ENCODE measurements at places on chromosomes 13 and 19.
A peak's percentile ranks its signal among the peaks of the same experiment; 100 is the strongest.

DNA sequence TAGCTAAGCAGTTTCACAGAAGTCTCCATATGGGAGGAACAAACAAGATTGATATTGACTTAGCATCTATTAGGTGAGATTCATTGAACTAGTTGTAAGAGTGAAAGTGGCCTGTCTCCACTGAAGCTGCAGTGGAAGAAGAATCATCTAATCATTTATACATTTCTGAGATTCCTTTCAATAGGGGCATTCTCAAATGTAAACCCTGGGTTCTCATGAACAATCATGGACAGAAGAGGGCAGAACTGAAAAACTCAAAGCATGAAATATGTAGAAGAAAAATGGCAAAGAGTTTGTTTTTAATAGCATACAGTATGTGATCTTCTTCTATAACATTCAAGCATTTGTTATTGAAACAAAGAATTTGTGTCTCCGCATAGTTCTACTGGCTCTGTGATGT is 17.6 kb upstream of the POSTN start:
- DNase-seq, result no peak

DNA sequence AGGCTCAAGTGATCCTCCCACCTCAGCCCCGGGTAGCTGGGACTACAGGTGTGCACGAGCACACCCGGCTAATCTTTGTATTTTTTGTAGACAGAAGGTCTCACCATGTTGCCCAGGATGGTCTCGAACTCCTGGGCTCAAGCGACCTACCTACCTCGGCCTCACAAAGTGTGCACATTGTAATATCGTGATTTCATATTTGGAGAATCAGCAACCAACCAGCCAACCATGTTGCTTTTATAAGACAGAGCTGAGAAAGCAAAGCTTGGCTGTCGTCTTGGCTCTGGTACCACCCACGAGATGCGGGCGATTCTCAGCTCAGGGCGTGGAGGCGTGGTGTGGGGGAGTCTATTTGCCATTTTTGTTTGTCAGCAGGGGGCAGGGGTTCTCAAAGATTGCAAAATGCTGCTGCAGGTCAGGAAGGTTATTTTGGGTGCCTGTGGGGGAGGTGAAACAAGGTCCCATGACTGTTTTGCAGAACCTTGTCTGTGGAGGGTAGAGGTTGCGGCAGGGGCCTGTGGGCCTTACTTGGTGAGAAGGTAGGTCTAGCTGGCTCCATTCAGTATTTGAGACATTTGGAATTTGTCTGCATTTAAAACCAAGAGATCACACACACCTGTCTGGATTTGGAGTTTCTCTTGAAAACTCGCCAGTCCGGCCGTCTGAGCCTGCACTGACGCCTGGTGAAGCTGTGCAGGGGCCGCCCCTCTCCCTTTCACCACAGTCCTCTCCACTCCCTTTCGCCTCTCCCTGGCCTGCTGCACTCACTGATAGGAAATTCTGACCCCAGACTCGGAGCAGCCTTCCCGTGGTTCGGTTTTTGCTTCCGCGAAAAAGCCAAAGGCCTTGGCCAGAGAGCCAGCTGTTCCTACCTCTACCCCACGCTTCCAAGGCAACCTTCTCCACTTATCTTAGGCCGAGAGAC is 15.4 kb downstream of the TNFAIP8L1 start:
- no peak for DNase-seq

DNA sequence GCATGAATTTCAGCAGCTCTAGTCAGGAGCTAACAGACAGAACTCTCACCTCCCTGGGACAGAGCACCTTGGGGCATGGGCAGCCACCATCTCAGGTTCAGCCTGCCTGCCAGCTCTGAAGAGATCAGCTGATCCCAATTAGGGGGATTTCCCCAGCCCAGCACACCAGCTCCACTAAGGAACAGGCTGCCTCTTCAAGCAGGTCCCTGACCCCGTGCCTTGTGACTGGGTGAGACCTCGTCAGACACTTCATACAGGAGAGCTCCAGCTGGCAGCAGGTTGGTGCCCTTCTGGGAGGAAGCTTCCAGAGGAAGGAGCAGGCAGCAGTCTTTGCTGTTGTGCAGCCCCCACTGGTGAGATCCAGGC is 84.5 kb upstream of the UFM1 start:
- no peak for DNase-seq

GRCh38 chr13:113665597-113666328 is 1.3 kb upstream of the GRK1 start:
- DNase-seq, result no peak

DNA sequence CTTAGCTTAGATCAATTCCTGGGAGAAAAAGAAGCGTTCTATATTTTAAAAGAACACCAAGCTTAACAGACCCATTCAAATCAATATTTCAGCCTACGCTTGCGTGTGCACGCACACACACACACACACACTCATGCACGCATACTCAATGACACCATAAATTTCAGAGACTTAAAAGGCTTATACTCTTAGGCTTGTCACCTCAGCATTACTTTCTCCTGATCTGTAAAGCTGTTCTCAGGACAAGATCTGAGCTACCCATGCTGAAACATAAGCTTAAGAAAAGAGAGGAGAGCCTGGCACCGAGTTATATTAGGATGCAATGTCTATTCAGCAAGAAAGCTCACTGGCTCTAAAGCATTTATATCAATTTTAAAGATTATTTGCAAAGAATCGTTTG is 368.5 kb downstream of the FGF14 start:
- no peak for DNase-seq

GRCh38 chr19:2037651-2038255 is 13.3 kb downstream of the MKNK2 start:
- DNase-seq, result no peak

DNA sequence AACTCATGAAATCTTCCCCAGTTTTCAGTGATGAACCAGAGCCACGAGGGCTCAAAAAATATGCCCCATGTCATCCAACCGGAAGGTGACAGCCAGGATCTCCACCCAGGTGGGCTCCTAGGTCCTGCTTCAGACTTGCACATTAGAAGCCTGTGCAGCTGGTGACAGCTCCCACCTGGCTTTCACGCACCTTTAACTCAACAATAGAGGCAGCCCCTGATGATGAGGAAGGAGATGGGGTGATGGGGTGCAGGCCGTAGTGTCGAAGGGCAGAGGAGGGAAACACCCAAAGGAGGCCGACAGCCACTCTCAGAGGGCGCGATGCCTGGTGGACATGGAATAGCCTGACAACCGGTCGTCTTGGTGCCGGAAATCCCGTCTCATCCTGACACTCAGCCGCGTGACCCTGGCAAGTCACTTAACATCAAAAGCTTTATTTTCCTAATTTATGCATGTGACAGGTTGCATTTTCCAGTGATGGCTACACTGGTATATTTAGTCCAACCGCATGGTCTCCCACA is 118.0 kb downstream of the SOX1 start:
- DNase-seq, result no peak

DNA sequence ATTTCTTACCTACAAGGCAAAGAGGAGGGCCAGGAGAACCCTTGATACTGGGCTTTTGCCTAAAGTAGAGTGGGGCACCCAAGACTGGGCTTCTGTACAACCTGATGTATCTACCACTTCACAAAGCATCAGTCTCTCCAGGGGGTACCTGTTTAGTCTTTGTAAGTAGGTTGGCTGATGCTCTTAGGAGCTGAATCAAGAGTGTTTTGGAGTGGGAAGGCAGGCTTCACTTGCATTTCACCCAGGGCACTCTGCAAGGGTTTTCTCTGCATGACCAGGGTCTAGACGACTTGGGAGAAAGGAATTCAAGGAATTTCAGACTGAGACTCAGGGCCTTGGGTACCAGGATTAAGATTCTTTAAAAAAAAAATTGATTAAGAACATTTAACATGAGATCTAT is 361.5 kb downstream of the RFC3 start:
- peak; percentile 10 for DNase-seq

GRCh38 chr19:18859676-18860301 is 28.0 kb downstream of the UPF1 start:
- no peak for DNase-seq

DNA sequence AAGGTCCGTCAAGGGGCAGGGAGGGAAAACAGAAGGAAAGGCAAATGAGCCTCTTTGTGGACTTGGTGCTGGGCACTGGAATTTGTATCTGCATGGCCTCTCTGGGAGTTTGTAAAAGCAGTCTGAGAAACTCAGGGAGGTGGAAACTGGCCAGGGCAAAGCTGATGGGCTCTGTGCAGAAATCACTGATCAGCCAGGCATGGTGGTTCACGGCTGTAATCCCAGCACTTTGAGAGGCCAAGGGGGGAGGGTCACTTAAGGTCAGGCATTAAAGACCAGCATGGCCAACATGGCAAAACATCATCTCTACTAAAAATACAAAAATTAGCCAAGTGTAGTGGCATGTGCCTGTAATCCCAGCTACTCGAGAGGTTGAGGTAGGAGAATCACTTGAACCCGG is 369.9 kb upstream of the ZNF507 start:
- DNase-seq, result no peak

- no peak for DNase-seq
These were observed 21.6 kb downstream of the SLAIN1 start for GRCh38 chr13:77719128-77719527.

GRCh38 chr13:111253365-111253872 is 67.0 kb upstream of the TEX29 start:
- DNase-seq, result no peak

DNA sequence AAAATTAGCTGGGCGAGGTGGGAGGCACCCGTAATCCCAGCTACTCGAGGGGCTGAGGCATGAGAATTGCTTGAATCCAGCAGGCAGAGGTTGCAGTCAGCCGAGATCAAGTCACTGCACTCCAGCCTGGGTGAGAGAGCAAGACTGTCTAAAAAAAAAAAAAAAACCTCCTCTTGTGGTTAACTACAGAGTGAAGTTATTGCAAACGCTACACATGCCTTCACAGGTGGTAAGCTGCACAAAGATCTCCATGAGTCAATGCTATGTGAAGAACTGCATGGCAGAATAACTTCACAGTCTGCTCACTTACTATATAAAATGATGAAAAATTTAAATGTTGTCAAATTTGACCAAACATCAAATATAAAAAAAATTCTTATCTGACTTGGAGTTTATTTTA is 436.8 kb downstream of the FGF14 start:
- no peak for DNase-seq

- DNase-seq, result no peak
These were observed 1716.5 kb upstream of the SLC10A2 start for GRCh38 chr13:104782741-104783140.

- DNase-seq, result no peak
These were observed 13.5 kb downstream of the FPR3 start for GRCh38 chr19:51808333-51808986.

DNA sequence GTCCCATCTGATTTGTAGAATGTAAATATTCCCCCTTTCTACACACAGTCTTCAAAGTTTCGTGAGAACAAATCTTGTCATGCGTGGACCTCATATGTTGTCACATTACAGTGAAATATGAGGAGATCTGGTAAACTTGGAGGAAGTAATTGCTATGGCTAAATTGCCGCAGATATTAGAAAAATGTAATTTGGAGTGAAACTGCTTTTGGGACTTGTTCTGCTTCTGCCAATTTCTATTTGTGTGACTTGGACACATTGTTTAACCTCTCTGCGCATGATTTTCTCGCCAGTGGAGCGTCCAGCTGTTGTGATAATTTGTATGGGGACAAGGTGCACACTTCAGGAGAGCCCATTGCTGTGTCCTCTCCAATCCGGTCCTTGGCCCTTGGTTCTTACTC is 693.1 kb upstream of the SLC10A2 start:
- DNase-seq, result no peak

DNA sequence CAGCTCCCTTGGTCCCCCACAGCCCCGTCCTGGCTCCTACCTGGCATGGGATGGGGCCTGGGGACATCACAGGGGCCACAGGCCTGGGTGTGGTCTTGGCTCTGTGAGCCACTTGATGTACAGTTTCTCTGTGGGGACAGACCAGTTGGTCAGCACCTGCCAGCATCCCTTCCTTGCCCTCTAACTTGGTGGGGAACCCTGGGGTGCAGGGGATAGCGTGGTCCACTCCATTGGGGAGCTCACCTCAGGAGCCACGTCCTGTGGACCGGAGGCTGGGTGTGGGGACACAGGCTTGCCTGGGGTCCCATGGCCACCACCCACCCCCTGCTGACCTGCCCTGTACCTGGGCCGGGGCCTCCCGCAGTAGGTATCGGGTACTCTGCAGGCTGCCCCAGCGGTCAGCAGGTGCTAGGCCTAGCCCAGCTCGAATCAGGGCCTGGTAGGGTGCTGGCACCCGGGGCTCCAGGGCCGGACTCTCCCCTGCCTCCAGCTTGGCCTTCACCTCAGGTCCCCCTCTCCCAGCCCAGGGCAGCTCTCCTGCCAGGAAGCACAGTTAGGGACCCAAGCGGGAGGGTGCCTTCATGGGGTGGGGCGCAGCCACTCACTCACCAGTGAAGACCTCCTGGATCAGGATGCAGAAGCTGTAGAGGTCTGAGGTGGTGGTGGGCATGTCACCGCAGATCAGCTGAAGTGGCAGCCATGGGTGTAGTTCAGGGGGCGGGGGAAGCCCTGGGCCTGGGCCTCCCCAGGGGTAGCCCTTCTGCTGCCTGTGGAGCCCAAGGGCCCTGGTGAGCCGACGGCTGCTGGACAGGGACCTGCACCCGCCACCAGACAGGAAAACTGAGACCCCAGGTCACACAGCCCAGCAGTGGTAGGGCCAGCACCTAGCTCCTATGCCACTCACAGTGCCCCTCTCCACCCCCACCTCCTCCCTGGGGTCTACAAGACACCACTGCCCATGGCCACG is 14.9 kb downstream of the ARHGAP33 start:
- no peak for DNase-seq

DNA sequence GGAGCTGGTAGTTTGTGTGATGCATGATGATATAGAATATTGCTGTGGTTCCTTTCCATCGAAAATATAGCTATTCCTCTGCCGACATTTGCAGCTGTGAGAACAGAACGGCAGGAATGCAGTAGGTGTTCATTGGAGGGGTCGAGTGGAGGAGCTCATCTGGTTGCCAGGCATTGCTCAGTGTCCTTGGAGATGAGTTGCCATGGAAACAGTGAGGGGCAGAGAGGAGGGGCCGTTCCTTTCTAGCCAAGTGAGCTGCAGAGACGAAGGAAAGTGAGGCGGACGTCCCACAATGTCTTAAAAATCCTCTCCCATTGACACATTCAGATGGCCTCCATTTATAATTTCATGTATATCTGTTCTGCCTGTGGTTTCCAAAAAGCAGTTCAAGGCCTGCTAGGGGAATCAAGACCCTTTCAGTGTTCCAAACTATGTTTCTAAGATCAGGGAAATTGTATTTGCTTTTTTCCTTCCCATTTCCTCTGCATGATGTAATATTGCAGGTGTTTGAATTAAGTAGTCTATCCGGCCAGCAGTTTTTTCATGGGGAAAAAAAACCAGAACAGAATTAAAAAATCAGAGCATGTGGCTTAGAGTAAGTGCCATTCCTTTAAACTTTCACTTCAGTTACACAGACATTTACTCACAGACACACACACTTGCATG is 41.2 kb upstream of the ZNF835 start:
- DNase-seq, result no peak

DNA sequence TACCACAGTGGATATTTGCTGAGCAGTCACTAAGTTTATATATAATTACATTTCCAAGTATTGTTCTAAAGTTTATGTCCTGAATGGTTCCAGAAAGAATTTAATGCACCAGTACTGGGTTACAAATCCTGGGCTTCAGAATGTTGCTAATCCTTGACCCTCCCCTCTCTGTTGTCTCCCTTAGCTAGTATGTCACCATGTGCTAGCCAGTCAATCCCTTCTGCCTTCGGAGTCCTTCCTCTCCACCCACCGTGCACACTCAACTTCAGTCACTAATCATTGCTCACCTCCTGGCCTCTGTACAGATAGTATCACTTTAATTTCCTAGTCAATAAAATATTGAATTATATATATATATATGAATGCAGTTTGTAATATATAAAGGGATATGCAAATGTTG is 7.5 kb downstream of the FAM124A start:
- no peak for DNase-seq

GRCh38 chr19:14440049-14440448 is 6.9 kb downstream of the PKN1 start:
- DNase-seq, result no peak

- DNase-seq, result no peak
These were observed 186.4 kb downstream of the KLF5 start for GRCh38 chr13:73245246-73245645.
